ENCODE measurements at places on chromosomes 3 and 15. TPM values are rescaled to one million over a fixed set of nuclear protein-coding genes. Genes with fewer than 3 reads are reported as not detected.
A peak's percentile ranks its signal among the peaks of the same experiment; 100 is the strongest.

The ZDHHC23 gene
- total RNA-seq, result 23.8 TPM

The PCSK6 gene
- total RNA-seq, result 24.4 TPM

The UACA gene
- 4.9 TPM for total RNA-seq

DNA sequence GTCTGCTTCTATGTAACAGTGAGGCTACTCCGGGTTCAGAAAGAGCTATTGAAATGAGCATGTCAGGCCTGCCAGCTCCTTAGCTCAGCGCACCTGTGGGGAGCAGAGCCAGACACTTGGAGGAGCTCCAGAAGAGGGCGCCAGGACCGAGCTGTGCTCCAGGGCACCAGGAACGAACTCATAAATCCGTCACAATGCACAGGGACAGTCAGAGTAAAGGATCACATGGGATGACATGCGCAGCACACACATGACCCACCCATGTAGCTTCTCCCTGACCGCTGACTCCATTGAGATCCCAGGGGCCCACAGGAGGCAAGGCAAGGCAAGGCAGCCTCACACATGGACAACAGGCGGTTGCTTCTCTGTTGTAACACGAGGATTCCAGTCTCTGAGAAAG lies 26.0 kb upstream of the GNB5 start:
- no peak overlapping the region for H3K4me3 ChIP-seq
- no peaks in the 10 kb centered on the region for H3K27me3 ChIP-seq
- H3K4me1 ChIP-seq, result no peaks in the 10 kb centered on the region
- peak; percentile 65 for DNase-seq
- peaks cover 54% of the 10 kb centered on the region for H3K36me3 ChIP-seq
- H3K27ac ChIP-seq, result no peak overlapping the region

- no peak overlapping the region for H3K27ac ChIP-seq
- H3K27me3 ChIP-seq, result no peaks in the 10 kb centered on the region
- H3K4me3 ChIP-seq, result no peak overlapping the region
- H3K36me3 ChIP-seq, result no peaks in the 10 kb centered on the region
- peaks cover 13% of the 10 kb centered on the region for H3K4me1 ChIP-seq
Observed at GRCh38 chr15:69792823-69793222, 304.9 kb downstream of the TLE3 start.

GRCh38 chr3:176987901-176988650 lies 209.2 kb downstream of the TBL1XR1 start:
- no peak for DNase-seq
- H3K4me3 ChIP-seq, result no peak overlapping the region
- H3K4me1 ChIP-seq, result no peaks in the 10 kb centered on the region
- no peak overlapping the region for H3K27ac ChIP-seq

GRCh38 chr3:13689373-13690260 lies 140.7 kb downstream of the FBLN2 start:
- no peak overlapping the region for H3K4me3 ChIP-seq
- H3K4me1 ChIP-seq, result no peaks in the 10 kb centered on the region
- peaks cover 18% of the 10 kb centered on the region for H3K27me3 ChIP-seq
- no peaks in the 10 kb centered on the region for H3K36me3 ChIP-seq
- H3K27ac ChIP-seq, result no peak overlapping the region

DNA sequence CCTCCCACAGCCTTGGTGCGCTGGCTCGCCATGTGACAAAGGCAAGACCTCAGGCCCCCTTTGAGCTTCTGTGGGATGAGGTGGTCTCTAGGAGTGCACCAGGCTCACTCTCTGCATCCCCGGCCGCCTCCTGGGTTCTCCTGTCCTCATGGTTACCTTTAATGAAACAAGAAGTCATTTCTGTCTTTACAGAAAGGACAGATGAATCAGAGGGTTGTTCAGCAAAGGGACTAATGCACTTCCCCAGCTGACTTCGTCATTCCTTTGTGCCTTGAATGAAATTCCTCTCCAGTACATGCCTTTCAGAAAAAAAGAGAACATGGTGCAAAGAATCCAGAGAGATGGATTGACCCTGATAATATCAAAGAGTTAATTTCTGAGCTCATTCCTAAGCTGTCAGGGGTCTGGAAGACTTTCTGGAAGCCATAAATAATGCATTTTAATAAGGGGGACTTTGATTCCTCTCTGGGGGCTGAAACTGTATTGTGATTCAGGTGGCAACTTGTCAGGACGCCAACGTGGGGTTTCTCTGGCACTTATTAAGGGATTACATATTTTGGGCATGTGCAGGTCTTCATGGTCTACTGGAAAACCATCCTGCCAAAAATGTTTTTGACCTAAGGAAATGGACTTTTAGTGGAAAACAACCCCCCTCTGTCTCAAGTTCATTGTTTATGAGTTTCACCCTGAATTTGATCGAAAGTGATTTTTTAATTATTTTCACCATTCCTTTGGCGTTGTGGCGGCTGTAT lies 122.7 kb downstream of the FBLN2 start:
- no peak for DNase-seq
- H3K36me3 ChIP-seq, result no peaks in the 10 kb centered on the region
- H3K27ac ChIP-seq, result no peak overlapping the region

- DNase-seq, result peak; percentile 17
- H3K27ac ChIP-seq, result no peak overlapping the region
- peaks cover 4% of the 10 kb centered on the region for H3K36me3 ChIP-seq
- H3K4me3 ChIP-seq, result peak overlapping the region; percentile 94
Observed at GRCh38 chr3:141878817-141879216, 2.4 kb downstream of the ATP1B3 start.

- no peak for DNase-seq
- no peaks in the 10 kb centered on the region for H3K27me3 ChIP-seq
- H3K4me1 ChIP-seq, result peaks cover 33% of the 10 kb centered on the region
- H3K4me3 ChIP-seq, result no peak overlapping the region
Observed at GRCh38 chr3:13013566-13013965, 59.7 kb downstream of the IQSEC1 start.

GRCh38 chr15:47607695-47608094 lies 109.6 kb upstream of the SEMA6D start:
- no peaks in the 10 kb centered on the region for H3K27me3 ChIP-seq
- H3K4me1 ChIP-seq, result no peaks in the 10 kb centered on the region
- H3K27ac ChIP-seq, result no peak overlapping the region
- DNase-seq, result no peak

All from stomach (tissue), 19 donors.